Activated naive CD8-positive, alpha-beta T cell treated with anti-CD3 and anti-CD28 coated beads for 36 hours (primary cell): ENCODE measurements at places on chromosomes 5 and 9. TPM values are rescaled to one million over a fixed set of nuclear protein-coding genes. Genes with fewer than 3 reads are reported as not detected.

SCGB3A2 gene
- total RNA-seq = not detected

GRCh38 chr5:60649288-60649917 lies 50.6 kb downstream of the DEPDC1B start:
- no peak overlapping the region for H3K4me3 ChIP-seq
- no peaks in the 10 kb centered on the region for H3K27me3 ChIP-seq
- H3K36me3 ChIP-seq = no peaks in the 10 kb centered on the region
- no peak for DNase-seq
- H3K27ac ChIP-seq = no peak overlapping the region

DNA sequence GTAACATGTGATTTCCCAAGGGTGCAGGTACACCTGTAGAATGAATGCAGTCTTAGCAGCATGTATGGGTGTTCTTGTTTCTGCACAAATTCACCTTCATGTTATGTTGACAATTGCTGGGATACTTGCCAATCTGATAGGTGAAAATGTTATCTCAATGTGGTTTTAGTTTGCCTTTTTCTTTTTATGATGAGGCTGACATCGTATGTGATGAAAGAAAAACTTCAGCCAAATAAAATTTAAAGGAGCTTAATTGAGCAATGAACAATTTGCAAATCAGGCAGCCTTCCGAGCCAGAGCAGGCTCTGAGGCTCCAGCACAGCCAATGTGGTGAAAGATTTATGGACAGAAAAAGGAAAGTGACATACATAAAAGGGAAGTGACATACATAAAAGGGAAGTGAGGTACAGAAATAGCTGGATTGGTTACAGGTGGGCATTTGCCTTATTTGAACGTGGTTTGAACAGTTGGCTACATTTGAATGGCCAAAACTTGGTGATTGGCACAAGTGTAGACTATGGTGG lies 10.5 kb downstream of the TAL2 start:
- H3K36me3 ChIP-seq = no peaks in the 10 kb centered on the region
- no peaks in the 10 kb centered on the region for H3K27me3 ChIP-seq
- no peak for DNase-seq
- H3K4me3 ChIP-seq = no peak overlapping the region
- no peaks in the 10 kb centered on the region for H3K4me1 ChIP-seq
- H3K27ac ChIP-seq = no peak overlapping the region

PGM5 gene
- not detected for total RNA-seq

PCDHGA6 gene
- 0.08 TPM for total RNA-seq

DNA sequence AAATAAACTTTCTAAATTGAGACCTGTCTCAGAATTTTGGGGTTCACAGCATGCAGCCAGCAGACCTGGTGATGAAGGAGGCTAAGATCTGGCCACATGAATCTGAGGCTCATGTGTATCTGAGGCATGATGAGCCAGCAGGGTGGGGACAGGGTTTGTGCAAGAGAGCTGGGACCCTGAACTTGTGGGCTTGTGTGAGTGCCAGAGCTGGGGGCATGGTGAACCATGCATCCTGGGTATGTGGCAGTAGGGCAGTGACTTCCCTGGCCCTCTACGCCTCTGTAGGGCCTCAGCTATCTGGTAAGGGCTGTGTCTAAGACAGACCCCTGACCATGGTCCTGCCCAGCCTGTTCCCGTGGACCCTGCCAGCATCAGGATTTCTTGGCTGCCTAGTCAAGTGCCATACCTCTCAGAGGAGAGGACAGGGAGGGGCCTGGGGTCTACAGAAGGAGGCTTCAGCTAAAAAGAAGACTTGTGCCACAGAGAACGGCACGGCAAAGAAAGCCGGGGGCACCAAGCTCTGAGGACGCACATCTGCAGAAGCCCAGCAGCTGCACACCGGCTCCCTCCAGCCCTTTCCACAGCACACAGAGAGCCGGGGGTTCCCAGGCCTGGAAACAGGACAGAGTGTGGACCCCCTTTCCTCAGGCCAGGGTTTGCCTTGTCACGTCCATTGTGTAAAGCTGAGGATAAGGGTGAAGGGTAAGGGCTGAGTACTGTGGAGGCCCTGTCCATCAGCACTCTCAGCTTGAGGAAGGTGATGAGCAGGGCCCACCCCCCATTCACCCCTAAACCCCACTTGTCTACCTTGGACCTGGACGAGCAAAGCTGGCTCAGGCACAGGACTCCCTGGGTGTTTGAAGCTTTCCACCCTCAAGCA lies 130.1 kb downstream of the MRPL36 start:
- peaks cover 72% of the 10 kb centered on the region for H3K27me3 ChIP-seq
- H3K4me3 ChIP-seq = no peak overlapping the region
- H3K36me3 ChIP-seq = no peaks in the 10 kb centered on the region

ARL14EPL gene
- not detected for total RNA-seq

PCDHAC1 gene
- total RNA-seq = not detected

DNA sequence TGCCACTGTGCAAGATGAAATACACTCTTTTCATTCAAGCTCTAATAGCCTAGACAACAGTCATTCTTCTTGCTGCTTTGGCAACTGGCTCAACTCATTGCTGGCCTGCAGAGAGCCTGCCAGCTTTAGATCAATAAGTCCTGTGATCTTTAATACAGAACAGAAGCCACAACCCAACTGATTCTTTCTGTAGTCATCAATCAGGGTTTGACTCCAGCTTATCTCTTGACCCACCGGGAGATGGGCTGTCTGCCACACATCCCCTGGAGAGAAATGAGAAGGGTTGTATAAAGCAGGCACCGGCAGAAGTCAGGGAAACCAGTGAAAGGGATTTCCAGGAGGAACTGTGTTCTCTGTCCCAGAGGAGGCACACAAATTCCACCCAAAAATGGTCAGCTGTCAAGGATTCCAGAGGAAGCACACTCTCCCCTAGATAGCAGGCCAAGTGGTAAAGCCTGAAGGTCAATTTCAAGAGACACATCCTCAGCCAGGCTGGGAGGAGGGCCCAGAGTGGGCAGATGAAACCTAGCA lies 24.5 kb downstream of the LHFPL2 start:
- no peaks in the 10 kb centered on the region for H3K36me3 ChIP-seq
- H3K27me3 ChIP-seq = no peaks in the 10 kb centered on the region
- no peak for DNase-seq
- H3K4me1 ChIP-seq = no peaks in the 10 kb centered on the region

DNA sequence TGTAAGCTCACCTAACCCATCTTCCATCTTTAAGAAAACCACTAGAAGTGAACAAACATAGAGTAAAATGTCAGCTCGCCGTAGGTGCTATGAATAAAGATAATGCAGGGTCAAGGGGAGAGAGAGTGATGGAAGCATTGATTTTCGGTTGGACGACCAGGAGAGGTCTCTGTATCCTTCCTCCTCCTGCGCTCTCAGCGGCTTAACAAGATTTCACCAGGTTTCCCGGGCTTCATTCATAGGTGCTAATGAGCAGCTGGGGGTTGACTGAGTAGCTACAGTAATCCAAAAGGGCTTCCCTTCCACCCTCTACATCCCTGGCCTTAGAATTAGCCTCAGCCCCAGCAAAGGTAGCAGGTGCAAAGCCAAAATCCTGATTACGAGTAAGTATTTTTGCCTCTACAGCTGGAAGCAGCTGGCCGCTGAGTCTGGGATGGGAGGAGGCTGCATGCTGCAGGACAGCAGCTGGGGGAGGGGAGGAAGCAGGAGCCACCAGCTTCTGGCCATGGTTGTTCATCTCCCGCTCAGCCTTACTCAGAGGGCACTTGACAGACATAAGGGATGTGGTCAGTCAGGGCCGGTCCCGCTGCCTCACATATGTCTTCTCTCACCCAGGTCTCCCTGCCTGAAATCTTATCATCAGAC lies 112.0 kb upstream of the IL12B start:
- no peak overlapping the region for H3K4me3 ChIP-seq
- H3K4me1 ChIP-seq = peaks cover 2% of the 10 kb centered on the region

GRCh38 chr5:172868924-172869591 lies 35.0 kb downstream of the ERGIC1 start:
- no peak for DNase-seq
- no peaks in the 10 kb centered on the region for H3K27me3 ChIP-seq
- no peaks in the 10 kb centered on the region for H3K36me3 ChIP-seq
- no peak overlapping the region for H3K27ac ChIP-seq
- peaks cover 16% of the 10 kb centered on the region for H3K4me1 ChIP-seq

SPATA31A3 gene
- not detected for total RNA-seq

TRUB2 gene
- 45.4 TPM for total RNA-seq

GRCh38 chr9:70362952-70363351 lies 51.5 kb downstream of the KLF9 start:
- H3K36me3 ChIP-seq = peaks cover 8% of the 10 kb centered on the region
- H3K4me1 ChIP-seq = no peaks in the 10 kb centered on the region
- no peaks in the 10 kb centered on the region for H3K27me3 ChIP-seq
- H3K4me3 ChIP-seq = no peak overlapping the region
- no peak overlapping the region for H3K27ac ChIP-seq

DNA sequence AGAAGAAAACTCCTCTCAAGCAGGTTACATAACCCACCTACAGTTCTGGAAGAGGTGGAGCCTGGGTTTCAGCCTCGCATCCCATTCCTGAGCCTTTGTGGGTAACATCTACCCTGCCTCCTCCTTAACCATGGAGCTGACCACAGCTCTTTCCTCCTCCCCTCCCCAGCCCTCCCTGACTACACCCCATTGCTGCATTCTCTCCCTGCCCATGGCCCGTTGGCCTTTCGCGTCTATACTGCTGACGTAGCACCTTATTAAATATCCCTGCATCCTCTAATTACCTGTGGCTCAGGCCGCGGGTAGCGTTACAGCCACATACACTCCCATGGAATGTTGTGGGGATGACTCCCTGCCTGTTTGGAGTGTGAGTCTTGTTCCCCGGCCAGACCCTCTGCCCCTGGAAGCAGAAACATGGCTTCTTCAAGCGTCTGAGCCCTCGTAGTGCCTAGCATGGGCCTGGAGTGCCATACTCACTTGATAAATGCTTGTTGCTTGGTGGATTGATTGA lies 72.8 kb downstream of the WWC1 start:
- no peaks in the 10 kb centered on the region for H3K36me3 ChIP-seq
- no peaks in the 10 kb centered on the region for H3K27me3 ChIP-seq
- H3K4me3 ChIP-seq = no peak overlapping the region
- no peaks in the 10 kb centered on the region for H3K4me1 ChIP-seq
- H3K27ac ChIP-seq = no peak overlapping the region

- no peaks in the 10 kb centered on the region for H3K4me1 ChIP-seq
- H3K27ac ChIP-seq = no peak overlapping the region
Observed at GRCh38 chr9:127825319-127826051, 22.8 kb downstream of the FPGS start.

GRCh38 chr5:53253421-53253871 lies 143.9 kb upstream of the MOCS2 start:
- H3K36me3 ChIP-seq = no peaks in the 10 kb centered on the region
- H3K27ac ChIP-seq = no peak overlapping the region
- H3K4me1 ChIP-seq = no peaks in the 10 kb centered on the region
- no peak for DNase-seq
- peaks cover 5% of the 10 kb centered on the region for H3K27me3 ChIP-seq

DNA sequence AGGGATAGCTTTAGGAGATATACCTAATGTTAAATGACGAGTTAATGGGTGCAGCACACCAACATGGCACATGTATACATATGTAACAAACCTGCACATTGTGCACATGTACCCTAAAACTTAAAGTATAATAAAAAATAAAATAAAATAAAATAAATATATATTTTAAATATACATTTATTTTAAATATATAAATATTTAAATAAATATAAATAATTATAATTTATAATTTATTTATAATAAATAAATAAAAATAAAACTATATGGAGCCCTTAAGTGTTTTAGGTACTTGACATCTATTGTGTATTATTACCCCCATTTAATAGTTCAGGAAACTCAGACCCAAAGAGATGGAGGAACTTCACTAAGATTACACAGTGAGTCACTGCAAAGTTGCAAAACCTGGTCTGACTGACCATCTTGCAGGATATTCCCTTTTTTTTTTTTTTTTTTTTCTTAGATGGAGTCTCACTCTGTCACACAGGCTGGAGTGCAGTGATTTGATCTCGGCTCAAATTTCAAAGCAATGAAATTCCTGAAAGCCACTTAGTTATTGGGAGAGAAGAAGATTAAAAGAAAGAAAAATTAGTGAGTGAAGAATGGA lies 5.8 kb upstream of the C5orf52 start:
- H3K4me3 ChIP-seq = no peak overlapping the region
- H3K27ac ChIP-seq = no peak overlapping the region
- peaks cover 2% of the 10 kb centered on the region for H3K36me3 ChIP-seq

DNA sequence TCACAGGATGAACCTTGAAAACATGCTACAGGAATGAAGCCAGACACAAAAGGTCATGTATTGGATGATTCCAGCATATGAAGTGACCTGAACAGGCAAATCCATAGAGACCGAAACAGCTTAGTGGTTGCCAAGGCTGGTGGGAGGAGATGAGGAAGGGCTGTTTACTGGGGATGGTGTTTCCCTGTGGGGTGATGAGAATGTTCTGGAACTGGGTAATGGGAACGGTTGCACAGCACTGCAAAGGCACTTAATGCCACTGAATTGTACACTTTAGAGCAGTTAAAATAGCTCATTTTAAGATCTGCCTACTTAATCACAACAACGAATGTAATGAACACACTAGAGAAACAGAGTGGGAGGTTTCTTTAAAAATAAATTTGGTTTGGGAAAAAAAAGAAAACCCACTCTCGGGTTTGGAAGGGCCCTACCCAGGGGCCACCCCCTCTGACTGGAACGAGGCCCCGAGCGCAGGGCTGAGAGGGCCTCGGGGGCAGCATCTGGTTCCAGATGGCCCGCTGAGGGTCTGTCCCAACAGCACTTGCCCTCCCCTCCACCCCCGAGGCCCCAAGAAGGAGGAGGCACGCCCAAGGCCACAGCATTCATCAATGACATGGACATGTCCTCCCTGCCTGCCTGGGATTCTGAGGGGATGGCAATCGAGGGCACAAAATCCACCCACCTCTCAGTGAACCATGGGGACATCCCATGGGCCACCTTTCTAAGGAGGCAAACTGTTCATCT lies 31.7 kb downstream of the SARDH start:
- H3K4me1 ChIP-seq = peaks cover 22% of the 10 kb centered on the region
- H3K27ac ChIP-seq = no peak overlapping the region
- H3K27me3 ChIP-seq = no peaks in the 10 kb centered on the region
- no peak overlapping the region for H3K4me3 ChIP-seq
- no peaks in the 10 kb centered on the region for H3K36me3 ChIP-seq
- no peak for DNase-seq

FCN2 gene
- not detected for total RNA-seq

DNA sequence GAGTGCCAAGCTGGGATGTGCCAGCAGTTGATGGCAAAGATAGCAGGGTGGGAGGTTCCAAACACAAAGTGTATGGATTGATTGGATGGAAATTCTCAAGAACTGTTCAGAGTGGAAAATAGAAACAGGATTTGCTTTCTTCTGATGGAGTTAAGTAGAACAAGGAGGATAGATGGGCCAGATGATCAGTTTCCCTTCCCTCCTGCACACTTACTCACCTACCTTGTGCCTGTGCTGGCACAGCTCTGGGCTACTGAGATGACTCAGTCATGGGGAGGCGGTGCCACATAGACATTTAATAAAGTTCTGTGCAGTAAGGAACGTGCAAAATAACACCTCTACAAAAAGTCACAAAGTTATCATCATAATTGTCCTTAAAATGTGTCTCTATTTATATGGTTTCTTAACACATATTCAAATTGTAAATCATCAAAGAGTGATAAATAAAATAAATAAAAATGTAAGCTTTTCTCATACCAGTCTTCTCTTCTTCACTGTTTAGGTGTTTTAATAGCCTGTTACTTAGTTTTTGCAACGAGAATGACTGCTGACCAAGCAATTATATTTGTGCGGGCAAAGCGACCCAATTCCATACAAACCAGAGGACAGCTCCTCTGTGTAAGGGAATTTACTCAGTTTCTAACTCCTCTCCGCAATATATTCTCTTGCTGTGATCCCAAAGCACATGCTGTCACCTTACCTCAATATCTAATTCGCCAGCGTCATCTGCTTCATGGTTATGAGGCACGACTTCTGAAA lies 12.7 kb downstream of the PTPDC1 start:
- H3K4me1 ChIP-seq = peaks cover 12% of the 10 kb centered on the region
- DNase-seq = no peak
- no peaks in the 10 kb centered on the region for H3K27me3 ChIP-seq
- no peak overlapping the region for H3K27ac ChIP-seq
- no peak overlapping the region for H3K4me3 ChIP-seq
- peaks cover 10% of the 10 kb centered on the region for H3K36me3 ChIP-seq
